ENCODE measurements at places on chromosomes 5 and 9.

DNA sequence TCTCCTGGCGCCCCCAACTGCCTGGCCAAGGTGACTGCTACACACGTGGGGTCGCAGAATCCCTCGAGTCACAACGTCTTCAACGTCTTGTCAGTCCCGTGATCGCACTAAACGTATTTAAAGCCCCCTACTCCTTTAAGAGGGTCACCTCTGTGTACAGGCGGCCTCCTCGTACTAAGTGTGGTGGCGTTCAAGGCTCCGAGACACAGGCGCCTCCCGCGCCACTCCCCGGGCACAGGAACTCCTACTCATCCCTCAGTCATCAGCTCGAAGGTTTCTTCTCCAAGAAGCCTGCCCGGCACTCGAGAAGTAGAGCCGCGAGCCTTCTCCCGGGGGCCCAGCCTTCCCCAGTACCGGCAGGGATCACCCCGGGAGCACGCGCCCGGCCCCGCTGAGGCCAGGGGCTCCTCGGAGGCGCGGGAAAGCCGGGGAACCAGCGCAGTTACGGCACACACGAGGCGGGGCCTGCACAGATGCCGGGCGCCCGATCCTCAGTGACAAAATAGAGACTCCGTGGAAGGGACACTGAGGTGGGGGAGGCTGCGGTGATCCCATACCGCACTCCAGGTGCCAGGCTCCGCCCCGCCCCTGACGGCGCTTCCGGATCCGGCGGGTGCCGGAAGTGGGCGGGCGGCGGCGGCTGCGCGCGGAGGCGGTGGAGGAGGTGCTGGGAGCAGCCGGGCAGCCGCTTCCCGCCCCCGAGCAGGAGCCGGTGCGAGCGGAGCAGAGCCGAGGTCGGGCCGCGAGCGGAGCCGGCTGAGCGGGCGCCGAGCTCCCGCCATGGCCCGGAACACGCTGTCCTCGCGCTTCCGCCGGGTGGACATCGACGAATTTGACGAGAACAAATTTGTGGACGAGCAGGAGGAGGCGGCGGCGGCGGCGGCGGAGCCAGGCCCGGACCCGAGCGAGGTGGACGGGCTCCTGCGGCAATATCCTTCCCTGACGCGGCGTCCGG, 6.9 kb downstream of the ARPC5L start:
- DNase-seq: peak; percentile 83

DNA sequence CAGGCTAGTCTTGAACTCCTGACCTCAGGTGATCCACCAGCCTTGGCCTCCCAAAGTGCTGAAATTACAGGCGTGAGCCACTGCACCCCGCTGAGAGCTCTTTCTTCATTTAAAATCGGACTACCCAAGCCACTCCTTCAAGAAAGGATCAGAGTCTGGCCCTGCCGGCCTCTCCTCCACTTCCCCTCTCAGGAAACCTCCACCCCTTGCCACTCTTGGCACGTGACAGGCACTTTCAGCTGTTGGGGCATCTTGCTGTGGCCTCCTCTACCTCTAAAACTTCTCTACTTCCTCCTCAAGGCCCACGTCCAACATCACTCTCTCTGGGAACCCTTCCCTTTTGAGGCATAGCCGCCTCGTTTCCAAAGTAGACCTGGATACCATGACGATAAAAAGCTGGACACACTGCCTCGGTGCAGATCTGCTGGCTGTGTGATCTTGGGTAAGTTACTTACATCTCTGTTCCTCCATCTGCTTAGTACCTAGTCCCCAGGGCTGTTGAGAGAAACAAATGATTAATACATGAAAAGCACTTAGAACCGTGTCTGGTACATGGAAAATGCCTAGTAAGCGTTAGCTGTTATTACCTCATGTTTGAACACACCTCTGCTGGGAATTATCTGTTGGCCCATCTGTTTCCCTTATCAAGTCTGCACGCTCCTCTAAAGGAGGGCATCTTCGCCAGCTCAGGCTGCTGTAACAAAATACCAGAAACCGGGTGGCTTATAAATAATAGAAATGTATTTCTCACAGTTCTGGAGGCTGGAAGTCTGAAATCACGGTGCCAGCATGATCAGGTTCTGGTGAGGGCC, 55.3 kb downstream of the SMIM23 start:
- DNase-seq: no peak

GRCh38 chr5:6547498-6547897, 85.3 kb downstream of the NSUN2 start:
- no peak for DNase-seq

- no peak for DNase-seq
These were observed 125.0 kb downstream of the LHFPL2 start for GRCh38 chr5:78523314-78524193.

DNA sequence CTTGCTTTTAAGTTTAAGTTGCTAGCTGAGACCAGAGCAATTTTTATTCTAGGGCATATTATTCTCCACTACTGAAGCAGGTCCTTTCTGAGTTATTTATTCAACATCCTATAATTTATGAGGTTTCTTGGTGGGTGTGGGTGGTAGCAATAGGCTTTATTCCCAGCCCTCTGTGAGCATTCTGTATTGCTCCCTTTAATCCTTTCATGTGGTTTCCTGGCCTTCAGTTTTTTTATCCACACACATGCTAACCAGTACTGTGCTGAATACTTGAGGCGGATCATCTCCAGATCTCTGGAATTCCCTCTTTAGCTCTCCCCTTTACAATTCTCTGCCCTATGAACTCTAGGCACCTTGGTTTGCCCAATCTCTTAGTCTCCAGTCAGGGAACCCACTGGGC, 91.8 kb upstream of the GLRA1 start:
- DNase-seq: no peak

GRCh38 chr5:54176066-54176830, 134.1 kb downstream of the ARL15 start:
- DNase-seq: peak; percentile 82
